Small intestine (tissue), 16 donors: ENCODE measurements at places on chromosomes 6 and 20.

GRCh38 chr20:2206957-2207769, 88.6 kb upstream of the TGM3 start:
- H3K27me3 ChIP-seq, result no peaks in the 10 kb centered on the region
- H3K4me1 ChIP-seq, result peaks cover 2% of the 10 kb centered on the region
- DNase-seq, result peak; percentile 77
- no peaks in the 10 kb centered on the region for H3K36me3 ChIP-seq
- no peak overlapping the region for H3K27ac ChIP-seq

DNA sequence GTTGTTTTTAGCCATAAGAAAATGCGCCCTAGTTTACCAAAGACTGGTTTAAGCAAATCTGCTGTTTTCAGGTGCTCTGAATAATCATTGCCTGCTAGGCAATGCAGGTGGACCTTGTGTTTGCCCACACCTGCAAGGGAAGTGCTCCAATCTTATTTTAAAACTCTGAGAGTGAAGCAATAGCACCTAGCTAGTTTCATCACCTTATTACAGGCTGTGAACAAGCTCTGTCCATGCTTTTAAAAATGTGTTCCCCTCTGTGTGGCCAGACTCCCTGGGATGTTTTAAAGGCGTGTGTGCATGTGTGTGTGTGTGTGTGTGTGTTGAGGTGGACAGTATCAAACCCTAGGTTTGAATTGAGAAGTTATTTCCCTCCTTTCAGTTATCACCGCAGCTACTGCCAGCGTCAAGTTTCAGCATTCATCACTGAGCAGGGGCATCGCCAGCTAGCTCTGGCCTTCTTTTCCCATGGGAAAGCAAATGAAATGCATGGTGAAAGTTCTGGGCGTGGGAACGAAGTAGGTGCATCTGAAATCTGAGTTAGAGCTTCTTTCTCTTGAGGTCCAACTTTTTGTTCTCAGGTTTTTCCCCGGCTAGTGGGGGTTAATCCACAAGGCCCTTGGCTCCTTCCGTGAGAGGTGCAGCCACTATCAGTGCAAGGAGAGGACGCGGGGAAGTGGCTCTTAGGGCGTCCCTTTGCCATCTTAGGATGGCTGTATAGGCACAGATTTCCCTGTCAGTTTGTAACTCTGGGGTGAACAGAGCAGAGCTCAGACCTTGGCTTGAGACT, 30.8 kb downstream of the DUSP22 start:
- H3K27me3 ChIP-seq, result no peaks in the 10 kb centered on the region
- H3K27ac ChIP-seq, result no peak overlapping the region
- no peak for DNase-seq
- H3K4me3 ChIP-seq, result no peak overlapping the region

- no peak overlapping the region for H3K4me3 ChIP-seq
- H3K36me3 ChIP-seq, result no peaks in the 10 kb centered on the region
- peaks cover 3% of the 10 kb centered on the region for H3K4me1 ChIP-seq
- no peak overlapping the region for H3K27ac ChIP-seq
- H3K27me3 ChIP-seq, result no peaks in the 10 kb centered on the region
Measured at GRCh38 chr6:37099442-37099841, 70.5 kb upstream of the PIM1 start.

GRCh38 chr20:51525241-51526105, 17.0 kb downstream of the NFATC2 start:
- H3K4me3 ChIP-seq, result no peak overlapping the region
- peaks cover 5% of the 10 kb centered on the region for H3K4me1 ChIP-seq
- H3K27me3 ChIP-seq, result no peaks in the 10 kb centered on the region

DNA sequence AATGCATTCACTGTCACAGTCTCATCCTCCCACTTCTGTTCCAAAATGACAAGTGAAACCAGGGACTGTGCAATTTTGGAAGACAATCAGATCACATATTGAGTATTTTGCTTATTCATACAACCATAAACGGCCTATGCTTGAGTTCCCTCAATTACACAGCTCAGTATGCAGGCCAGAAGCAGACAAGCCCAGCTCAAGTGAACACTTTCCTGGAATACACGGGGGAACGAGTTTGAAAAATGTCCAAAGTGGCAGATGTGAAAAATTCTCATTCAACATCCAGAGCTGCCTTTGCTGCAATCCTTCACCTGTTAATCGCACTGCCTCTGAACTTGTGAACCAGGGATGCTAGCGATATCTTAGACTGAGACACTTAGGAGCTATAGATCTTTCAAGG, 190.2 kb downstream of the COL9A1 start:
- H3K27ac ChIP-seq, result no peak overlapping the region
- H3K4me3 ChIP-seq, result no peak overlapping the region
- DNase-seq, result no peak
- H3K27me3 ChIP-seq, result no peaks in the 10 kb centered on the region
- no peaks in the 10 kb centered on the region for H3K36me3 ChIP-seq

- no peaks in the 10 kb centered on the region for H3K27me3 ChIP-seq
- H3K36me3 ChIP-seq, result no peaks in the 10 kb centered on the region
- no peaks in the 10 kb centered on the region for H3K4me1 ChIP-seq
- peak; percentile 2 for DNase-seq
Measured at GRCh38 chr6:51559059-51559458, 528.4 kb downstream of the PKHD1 start.

- no peaks in the 10 kb centered on the region for H3K4me1 ChIP-seq
- no peaks in the 10 kb centered on the region for H3K27me3 ChIP-seq
- no peak overlapping the region for H3K4me3 ChIP-seq
- DNase-seq, result no peak
Measured at GRCh38 chr6:167973148-167973885, 24.2 kb upstream of the KIF25 start.

DNA sequence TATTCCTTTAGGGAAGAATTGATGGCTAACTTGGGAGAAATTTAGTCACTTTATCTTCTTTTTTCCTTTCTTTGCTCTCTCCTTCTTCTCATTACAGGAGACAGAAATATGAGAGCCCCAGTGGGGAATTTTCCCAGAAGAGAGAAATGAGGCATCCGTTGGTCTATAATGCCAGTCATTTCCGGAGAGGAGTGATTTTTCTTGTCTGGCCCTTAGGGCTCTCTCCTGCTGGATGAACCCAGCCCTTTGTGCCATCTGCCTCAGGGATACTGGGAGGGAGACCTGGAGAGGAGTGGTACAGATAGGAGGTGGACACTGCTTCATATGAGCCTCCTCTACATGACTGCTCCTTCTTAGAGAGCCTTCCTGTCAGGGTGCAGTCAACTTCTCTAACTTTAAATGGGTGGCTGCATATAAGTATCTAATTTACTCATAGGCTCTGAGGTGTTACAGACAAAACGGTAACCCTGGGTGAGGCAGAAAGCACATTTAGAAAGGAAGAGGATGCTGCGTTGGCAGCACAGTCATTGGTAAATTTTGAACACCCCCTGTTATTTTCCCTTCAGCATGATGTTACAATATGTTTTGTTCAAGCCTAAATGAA, 21.9 kb downstream of the RIMS1 start:
- H3K27ac ChIP-seq, result no peak overlapping the region
- no peaks in the 10 kb centered on the region for H3K36me3 ChIP-seq
- no peak overlapping the region for H3K4me3 ChIP-seq
- H3K27me3 ChIP-seq, result no peaks in the 10 kb centered on the region

GRCh38 chr6:38843798-38844197, 128.7 kb downstream of the DNAH8 start:
- H3K27me3 ChIP-seq, result no peaks in the 10 kb centered on the region
- no peak overlapping the region for H3K4me3 ChIP-seq
- no peak overlapping the region for H3K27ac ChIP-seq
- H3K36me3 ChIP-seq, result no peaks in the 10 kb centered on the region

GRCh38 chr20:4544765-4545164, 176.9 kb upstream of the PRND start:
- no peak overlapping the region for H3K27ac ChIP-seq
- no peak for DNase-seq
- H3K27me3 ChIP-seq, result peaks cover 3% of the 10 kb centered on the region
- H3K4me1 ChIP-seq, result peaks cover 4% of the 10 kb centered on the region
- H3K36me3 ChIP-seq, result no peaks in the 10 kb centered on the region

- no peaks in the 10 kb centered on the region for H3K36me3 ChIP-seq
- DNase-seq, result no peak
- peak overlapping the region; percentile 96 for H3K27ac ChIP-seq
- peak overlapping the region; percentile 62 for H3K4me3 ChIP-seq
- no peaks in the 10 kb centered on the region for H3K27me3 ChIP-seq
Measured at GRCh38 chr20:18567739-18568091, 483 bp downstream of the SMIM26 start.

DNA sequence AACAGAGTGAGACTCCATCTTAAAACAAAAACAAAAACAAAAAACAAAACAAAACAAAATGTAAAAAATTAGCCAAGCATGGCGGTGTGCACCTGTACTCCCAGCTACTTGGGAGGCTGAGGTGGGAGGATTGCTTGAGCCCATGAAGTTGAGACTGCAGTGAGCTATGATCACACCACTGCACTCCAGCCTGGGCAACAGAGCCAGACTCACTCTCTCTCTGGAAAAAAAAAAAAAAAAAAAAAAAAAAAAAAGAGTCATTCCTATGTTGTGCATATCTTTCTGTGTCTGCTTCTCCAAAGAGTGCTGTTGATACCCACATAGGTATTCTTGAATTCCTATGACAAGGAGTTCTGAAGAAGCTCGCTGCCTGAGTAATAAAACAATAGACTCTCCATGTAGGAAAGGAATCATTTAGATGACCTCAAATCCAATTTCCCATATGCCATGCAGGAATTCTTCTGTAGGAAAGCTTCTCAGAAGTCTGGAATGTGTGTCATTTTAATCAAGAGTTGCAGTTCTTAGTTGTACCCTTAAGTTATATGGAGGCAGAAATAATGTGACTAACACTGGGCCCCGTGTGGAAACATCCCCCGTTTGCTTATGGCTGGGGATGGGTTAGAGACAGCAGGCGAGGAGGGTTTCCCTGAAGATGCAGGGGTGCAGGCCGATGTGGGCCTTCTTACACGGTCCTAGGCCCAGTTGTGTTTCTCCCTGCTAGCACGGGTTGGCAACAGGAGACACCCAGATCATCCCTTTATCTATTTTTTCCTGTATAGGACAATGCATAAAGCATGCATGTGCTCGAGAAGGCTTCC, 79.4 kb downstream of the ZDHHC14 start:
- DNase-seq, result no peak
- peak overlapping the region; percentile 32 for H3K27ac ChIP-seq
- no peak overlapping the region for H3K4me3 ChIP-seq
- H3K36me3 ChIP-seq, result no peaks in the 10 kb centered on the region

GRCh38 chr6:116572162-116572561, 858 bp downstream of the RWDD1 start:
- H3K4me3 ChIP-seq, result peak overlapping the region; percentile 79
- H3K36me3 ChIP-seq, result peaks cover 5% of the 10 kb centered on the region
- peak; percentile 69 for DNase-seq
- no peaks in the 10 kb centered on the region for H3K27me3 ChIP-seq
- H3K27ac ChIP-seq, result no peak overlapping the region

GRCh38 chr20:3224681-3225421, 14.1 kb downstream of the SLC4A11 start:
- no peaks in the 10 kb centered on the region for H3K4me1 ChIP-seq
- DNase-seq, result peak; percentile 61
- H3K4me3 ChIP-seq, result no peak overlapping the region

- H3K36me3 ChIP-seq, result no peaks in the 10 kb centered on the region
- no peaks in the 10 kb centered on the region for H3K27me3 ChIP-seq
- H3K4me1 ChIP-seq, result no peaks in the 10 kb centered on the region
- no peak overlapping the region for H3K4me3 ChIP-seq
Measured at GRCh38 chr20:5696011-5696559, 54.1 kb upstream of the SHLD1 start.

- no peaks in the 10 kb centered on the region for H3K36me3 ChIP-seq
- no peak for DNase-seq
- peaks cover 9% of the 10 kb centered on the region for H3K4me1 ChIP-seq
- peak overlapping the region; percentile 81 for H3K27ac ChIP-seq
Measured at GRCh38 chr20:62618611-62619529, 23.4 kb upstream of the SLCO4A1 start.

DNA sequence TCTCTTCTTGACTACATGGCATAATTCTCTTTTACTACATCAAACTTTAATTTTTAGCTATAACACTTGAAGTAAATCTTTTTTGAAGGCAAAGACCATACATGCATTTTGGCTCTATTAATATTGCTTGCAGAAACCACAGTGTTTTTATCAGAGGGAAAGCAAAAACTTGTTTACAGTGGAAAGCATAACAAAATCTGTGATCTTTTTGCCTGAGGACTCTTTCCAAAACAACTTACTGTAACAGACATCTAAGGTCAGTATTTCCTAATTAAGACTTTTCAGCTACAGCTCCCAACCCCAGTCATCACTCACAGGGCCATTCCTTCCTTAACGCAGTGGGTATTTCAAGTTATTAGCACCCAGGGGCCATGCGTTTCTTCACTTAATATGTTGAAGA, 274.7 kb downstream of the CDKAL1 start:
- DNase-seq, result no peak
- no peaks in the 10 kb centered on the region for H3K36me3 ChIP-seq
- no peak overlapping the region for H3K4me3 ChIP-seq
- H3K4me1 ChIP-seq, result no peaks in the 10 kb centered on the region

DNA sequence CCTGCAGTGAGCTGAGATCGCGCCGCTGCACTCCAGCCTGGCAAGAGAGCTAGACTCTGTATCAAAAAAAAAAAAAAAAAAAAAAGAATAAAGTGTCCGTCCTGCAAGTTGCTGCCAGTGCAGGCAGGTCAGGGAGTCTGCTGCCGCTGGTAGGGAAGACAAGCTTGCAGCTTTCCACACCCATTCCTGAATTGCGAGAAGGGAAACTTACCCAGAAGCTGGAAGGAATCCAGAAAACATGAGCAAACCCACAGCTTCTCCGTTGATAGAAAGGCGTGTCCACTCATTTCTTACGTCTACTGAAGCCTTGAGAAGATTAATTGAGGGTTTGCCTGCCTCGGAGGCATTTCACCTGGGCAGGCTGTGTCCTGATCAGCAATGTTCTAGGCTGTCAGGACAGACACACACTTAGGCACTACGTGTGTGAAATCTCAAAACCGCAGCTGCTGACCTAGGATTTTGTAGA, 61.6 kb upstream of the DSP start:
- H3K27me3 ChIP-seq, result no peaks in the 10 kb centered on the region
- no peak overlapping the region for H3K4me3 ChIP-seq
- peak overlapping the region; percentile 58 for H3K27ac ChIP-seq

DNA sequence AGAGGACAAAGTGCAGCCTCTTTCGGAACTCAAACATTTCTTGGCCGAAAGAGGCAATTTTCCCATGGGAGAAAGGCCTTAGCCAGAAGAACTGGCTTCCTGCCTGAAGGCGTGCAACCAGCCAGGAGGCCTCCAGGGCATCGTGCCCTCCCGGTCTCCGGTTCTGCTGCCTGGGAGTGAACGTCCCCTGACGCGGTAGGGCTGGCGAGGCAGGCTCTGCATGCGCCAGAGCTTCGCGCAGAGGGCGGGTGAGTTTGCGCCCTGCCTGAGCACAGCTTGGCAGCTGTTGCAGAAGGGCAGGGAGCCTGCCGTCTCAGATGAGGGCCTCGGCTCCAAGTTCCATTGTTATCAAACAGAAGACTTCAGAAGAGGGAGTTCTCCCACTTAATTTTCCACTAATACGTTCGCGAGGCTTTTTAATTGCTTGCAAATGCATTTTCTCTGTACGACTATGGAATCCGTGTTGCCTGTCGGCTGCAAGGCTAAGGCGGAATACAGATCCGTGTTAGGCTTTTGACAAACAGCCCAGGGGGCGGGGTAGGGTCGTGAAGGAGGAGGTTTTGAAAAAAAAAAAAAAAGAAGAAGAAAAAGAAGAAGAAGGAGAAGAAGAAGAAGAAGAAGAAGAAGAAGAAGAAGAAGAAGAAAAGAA, 5.5 kb upstream of the TFAP2D start:
- H3K27me3 ChIP-seq, result peaks cover 72% of the 10 kb centered on the region
- H3K4me1 ChIP-seq, result no peaks in the 10 kb centered on the region
- no peak overlapping the region for H3K4me3 ChIP-seq
- H3K36me3 ChIP-seq, result no peaks in the 10 kb centered on the region
- no peak overlapping the region for H3K27ac ChIP-seq

- H3K4me3 ChIP-seq, result no peak overlapping the region
- no peak overlapping the region for H3K27ac ChIP-seq
- no peaks in the 10 kb centered on the region for H3K36me3 ChIP-seq
- H3K4me1 ChIP-seq, result no peaks in the 10 kb centered on the region
- DNase-seq, result no peak
Measured at GRCh38 chr20:60268491-60268890, 310.3 kb downstream of the CDH26 start.
